ENCODE measurements at places on chromosomes 7 and 10. TPM values are rescaled to one million over a fixed set of nuclear protein-coding genes. Genes with fewer than 3 reads are reported as not detected.

DNA sequence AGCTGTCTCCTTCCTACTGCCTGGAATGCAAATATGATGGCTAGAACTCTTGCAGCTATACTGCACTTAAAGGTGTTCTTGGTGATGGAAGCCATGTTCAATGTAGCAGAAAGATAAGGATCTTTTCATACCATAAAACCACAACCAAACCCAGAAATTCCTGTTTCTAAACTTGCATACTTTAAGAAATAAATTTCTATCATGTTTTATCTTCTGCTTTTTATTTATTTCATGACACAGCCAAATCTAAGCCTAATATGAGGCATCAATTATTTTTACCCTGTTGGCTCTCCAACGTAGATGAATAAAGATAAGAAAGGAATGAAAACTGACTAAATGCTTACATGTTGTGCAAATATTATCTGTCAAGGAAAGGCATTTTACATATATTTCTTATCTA is 224.1 kb downstream of the DOCK4 start:
- H3K36me3 ChIP-seq, result no peaks in the 10 kb centered on the region

DNA sequence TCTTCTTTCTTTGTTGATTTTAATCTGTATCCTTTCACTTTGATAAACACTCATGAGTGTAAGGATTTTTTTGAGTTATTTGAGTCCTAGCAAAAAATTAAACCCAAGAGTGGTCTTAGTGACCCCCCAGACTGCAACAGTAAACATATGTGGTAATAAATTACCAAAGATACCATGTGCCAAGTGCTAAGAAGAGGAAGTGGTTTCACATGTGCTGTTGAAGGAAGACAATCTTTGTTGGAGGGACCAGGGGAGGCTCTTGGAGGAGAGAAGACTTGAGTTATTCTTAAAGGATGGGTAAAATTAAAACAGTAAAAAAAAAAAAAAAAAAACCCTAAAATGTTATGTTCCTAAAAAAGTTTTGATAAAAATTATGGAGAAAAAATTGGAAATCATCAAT is 150.2 kb downstream of the SEC23IP start:
- no peak overlapping the region for H3K4me3 ChIP-seq
- no peaks in the 10 kb centered on the region for H3K36me3 ChIP-seq

GRCh38 chr7:31192986-31193385 is 140.9 kb downstream of the ADCYAP1R1 start:
- no peaks in the 10 kb centered on the region for H3K4me1 ChIP-seq
- H3K4me3 ChIP-seq, result no peak overlapping the region
- peak; percentile 31 for DNase-seq

- H3K4me1 ChIP-seq, result no peaks in the 10 kb centered on the region
- H3K27me3 ChIP-seq, result no peaks in the 10 kb centered on the region
- no peak overlapping the region for H3K4me3 ChIP-seq
- H3K36me3 ChIP-seq, result no peaks in the 10 kb centered on the region
- no peak overlapping the region for H3K27ac ChIP-seq
- DNase-seq, result no peak
Measured at GRCh38 chr7:121505540-121506182, 109.6 kb upstream of the FAM3C start.

DNA sequence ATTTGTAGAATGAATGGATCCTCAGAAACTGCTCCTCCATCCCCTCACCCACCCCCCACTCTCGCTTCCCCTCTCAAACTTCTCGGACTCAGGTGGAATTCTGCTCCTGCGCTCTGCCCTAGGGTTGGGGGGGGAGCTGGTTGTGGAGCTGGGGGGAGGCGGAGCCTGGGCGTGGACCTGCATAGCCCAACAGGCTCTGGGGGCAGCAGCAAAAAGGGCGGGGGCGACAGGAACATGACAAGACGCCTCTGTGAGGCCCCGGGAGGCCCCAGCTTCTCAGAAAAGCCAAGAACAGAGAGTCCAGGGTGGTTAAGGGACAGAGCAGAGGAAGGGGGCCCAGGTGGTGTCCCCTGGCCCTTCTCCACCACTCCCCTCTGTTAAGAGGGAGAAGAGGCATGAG is 3.5 kb downstream of the TSC22D4 start:
- H3K4me3 ChIP-seq, result no peak overlapping the region
- peaks cover 51% of the 10 kb centered on the region for H3K4me1 ChIP-seq
- no peak for DNase-seq
- H3K27me3 ChIP-seq, result no peaks in the 10 kb centered on the region
- H3K27ac ChIP-seq, result peak overlapping the region; percentile 97

DNA sequence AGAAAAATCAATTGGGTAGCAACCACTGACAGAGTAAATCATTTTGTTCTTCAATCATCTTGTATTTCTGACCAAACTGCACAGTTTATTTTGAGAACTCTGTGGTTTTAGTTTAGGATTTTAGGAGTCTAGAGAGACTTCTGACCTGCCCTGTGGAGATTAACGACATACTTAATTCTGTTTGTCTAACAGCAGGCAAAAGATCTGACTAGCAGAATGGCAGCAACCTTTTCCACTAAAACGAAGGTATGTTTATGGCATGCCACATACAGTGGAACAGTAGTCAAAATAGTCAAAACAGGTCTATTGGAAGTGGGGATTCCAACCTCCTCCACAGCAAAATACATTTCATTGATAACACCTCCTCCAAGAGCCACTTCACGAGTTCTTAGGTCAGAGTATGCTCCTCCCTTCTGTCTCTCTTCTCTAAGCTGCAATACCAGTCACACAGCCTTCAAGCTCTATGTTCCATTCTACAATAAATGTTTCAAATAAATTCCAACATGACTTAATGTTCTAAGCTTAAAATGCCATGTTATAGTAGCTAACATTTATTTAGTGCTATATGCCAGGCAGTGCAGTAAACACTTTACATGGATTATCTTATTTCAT is 34.4 kb downstream of the NRCAM start:
- no peaks in the 10 kb centered on the region for H3K4me1 ChIP-seq
- H3K27me3 ChIP-seq, result no peaks in the 10 kb centered on the region
- H3K36me3 ChIP-seq, result no peaks in the 10 kb centered on the region
- no peak overlapping the region for H3K27ac ChIP-seq

- no peaks in the 10 kb centered on the region for H3K36me3 ChIP-seq
- peak overlapping the region; percentile 65 for H3K27ac ChIP-seq
- H3K4me1 ChIP-seq, result peaks cover 15% of the 10 kb centered on the region
- no peak overlapping the region for H3K4me3 ChIP-seq
- H3K27me3 ChIP-seq, result no peaks in the 10 kb centered on the region
Measured at GRCh38 chr7:104958371-104958865, 55.6 kb upstream of the KMT2E start.

DNA sequence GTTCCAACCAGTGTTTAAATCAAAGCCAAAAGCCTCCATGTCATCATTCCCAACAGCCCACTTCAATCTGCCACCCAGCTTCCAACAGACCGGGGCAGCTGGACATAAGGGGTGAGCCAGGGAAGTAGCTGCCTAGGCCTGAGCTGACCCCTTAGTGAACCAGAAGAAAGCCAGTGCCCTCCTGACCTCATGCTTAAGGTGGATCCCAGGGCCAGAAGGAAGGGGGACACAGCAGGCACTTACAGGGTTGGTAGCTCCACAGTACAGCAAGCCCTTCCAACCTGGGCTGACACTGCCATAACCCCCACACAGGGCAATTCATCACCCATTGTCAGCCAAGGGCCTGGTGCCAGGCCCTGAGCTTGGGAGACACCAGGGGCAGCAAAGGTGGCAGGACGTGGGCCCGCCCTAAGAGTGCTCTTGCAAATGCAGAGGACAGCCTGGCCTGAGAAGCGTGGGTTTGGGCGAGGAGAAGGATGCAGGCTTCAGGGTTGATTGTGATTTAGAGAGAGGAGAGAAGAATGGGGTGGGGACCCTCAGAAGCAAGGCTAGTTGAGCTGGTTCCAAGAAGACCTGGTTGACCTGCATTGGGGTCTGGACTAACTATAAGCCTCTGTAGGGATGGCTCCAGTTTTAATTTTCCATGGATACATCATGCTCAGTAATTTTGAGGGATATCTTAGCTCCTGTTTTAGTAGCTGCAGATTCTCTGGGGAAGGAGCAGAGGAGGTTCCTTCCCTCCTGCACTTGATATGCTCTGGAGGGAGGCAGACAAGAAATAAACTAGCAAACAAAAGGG is 3.1 kb upstream of the CYP26A1 start:
- DNase-seq, result no peak
- H3K4me1 ChIP-seq, result peaks cover 44% of the 10 kb centered on the region
- H3K27ac ChIP-seq, result no peak overlapping the region
- H3K27me3 ChIP-seq, result peaks cover 100% of the 10 kb centered on the region
- no peak overlapping the region for H3K4me3 ChIP-seq
- no peaks in the 10 kb centered on the region for H3K36me3 ChIP-seq

DNA sequence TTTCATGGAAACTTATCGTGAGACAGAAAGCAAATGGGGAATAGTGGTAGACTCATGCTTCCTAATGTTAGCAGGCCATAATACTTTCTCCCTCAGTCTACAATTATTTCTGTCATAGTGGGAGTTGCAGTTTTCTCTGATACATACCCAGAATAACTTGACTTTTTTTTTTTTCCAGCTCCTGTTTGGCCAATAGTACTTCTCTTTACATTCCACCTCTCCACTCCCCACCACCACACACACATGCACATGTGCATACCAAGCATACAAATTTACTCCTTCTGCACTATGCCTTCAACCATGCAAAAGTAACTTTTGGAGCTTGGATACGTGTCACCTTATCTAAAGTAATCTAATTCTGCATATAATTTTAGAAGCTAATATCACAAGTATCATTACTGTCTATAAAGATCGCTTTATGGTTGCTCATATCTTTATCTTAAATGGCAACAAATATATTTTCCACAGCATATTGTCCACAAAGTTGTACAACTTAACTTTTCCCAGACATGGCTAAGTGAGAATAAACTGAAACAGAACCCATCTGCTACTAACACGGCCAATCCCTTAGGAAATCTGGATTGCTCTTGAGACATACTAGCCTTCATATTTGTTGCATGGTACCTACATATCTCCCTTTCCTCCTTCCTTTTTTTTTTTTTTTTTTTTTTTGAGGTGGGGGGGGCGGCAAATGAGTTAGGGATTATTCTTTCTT is 49.0 kb downstream of the TES start:
- no peak for DNase-seq
- H3K36me3 ChIP-seq, result peaks cover 7% of the 10 kb centered on the region
- H3K4me3 ChIP-seq, result no peak overlapping the region
- peaks cover 4% of the 10 kb centered on the region for H3K4me1 ChIP-seq
- H3K27me3 ChIP-seq, result no peaks in the 10 kb centered on the region

The NHLRC2 gene
- total RNA-seq, result 41.6 TPM

DNA sequence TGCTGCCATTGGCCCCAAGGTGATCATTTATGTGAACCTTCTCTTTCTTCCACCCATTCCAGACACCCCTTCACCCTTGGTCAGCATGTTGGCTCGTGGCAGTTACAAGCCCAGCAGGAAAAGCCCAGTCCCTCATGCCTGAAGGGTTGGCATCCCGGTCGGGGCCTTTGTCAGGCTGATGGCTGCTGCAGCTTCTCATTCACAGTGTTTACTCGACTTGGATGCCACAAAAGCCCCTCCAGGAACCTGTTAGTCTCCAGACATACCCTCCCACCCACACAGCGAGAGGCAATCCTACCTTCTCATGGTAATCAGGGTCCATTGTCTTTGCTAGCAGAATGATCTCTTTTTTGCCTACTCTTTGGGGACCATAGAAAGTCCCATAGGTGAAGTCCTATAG is 200.8 kb upstream of the PFKP start:
- no peaks in the 10 kb centered on the region for H3K27me3 ChIP-seq
- DNase-seq, result no peak
- no peak overlapping the region for H3K27ac ChIP-seq
- H3K4me1 ChIP-seq, result no peaks in the 10 kb centered on the region
- H3K36me3 ChIP-seq, result no peaks in the 10 kb centered on the region

DNA sequence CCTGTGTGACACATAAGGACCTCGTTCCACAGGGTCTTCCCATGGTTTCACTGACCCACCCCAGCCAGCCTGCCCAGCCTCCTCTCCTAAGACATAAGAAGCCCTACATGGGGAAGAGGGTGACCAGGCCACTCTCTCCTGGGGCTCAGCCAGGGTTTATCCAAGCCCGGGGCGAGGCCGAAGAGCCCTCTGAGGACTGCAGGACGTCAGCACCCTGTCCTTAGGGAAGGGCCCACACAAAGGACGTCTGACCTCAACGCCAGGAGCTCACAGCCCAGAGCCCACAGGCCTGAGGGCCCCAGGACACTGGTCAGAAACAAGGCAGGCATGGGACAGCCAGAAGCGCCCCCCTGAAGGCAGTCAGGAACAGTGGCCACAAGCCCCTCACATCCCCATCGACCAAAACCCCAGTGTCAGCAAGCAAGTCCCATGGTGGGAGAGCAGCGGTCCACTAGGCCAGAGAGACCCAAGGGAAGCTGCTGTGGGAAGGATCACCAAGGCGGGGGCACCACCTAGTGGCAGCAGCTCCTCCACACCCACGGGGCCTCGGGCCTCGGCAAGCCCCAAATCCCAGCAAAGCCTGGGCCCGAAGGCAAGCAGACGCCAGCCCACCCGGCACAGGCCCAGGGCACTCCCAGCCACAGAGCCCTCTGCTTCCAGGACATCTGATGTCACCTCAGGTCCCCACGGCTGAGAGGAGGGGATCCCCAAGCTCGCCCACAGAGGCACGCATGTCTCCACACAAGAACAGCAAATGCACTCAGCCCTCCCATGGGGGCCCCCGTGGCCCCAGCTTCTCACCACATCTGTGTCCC is 23.4 kb downstream of the MAD1L1 start:
- DNase-seq, result peak; percentile 59
- no peaks in the 10 kb centered on the region for H3K4me1 ChIP-seq
- no peak overlapping the region for H3K27ac ChIP-seq

The PLA2G12B gene
- total RNA-seq, result 29.2 TPM

- peak; percentile 15 for DNase-seq
- no peak overlapping the region for H3K4me3 ChIP-seq
- peaks cover 18% of the 10 kb centered on the region for H3K4me1 ChIP-seq
Measured at GRCh38 chr10:46540412-46541016, 15.9 kb downstream of the GPRIN2 start.

- no peak overlapping the region for H3K4me3 ChIP-seq
- H3K27me3 ChIP-seq, result no peaks in the 10 kb centered on the region
- H3K36me3 ChIP-seq, result no peaks in the 10 kb centered on the region
- H3K27ac ChIP-seq, result no peak overlapping the region
- H3K4me1 ChIP-seq, result no peaks in the 10 kb centered on the region
Measured at GRCh38 chr10:94405406-94405805, 3.1 kb downstream of the TBC1D12 start.

All from transverse colon (tissue), 4 donors.